Skin of body (tissue), 3 donors: ENCODE measurements at places on chromosomes 5 and 9. TPM values are rescaled to one million over a fixed set of nuclear protein-coding genes. Genes with fewer than 3 reads are reported as not detected.

The ITGA2 gene
- total RNA-seq: 36.5 TPM

The SOHLH1 gene
- not detected for total RNA-seq

The PRRX2 gene
- 9.4 TPM for total RNA-seq

The AIF1L gene
- total RNA-seq: 8.1 TPM

DNA sequence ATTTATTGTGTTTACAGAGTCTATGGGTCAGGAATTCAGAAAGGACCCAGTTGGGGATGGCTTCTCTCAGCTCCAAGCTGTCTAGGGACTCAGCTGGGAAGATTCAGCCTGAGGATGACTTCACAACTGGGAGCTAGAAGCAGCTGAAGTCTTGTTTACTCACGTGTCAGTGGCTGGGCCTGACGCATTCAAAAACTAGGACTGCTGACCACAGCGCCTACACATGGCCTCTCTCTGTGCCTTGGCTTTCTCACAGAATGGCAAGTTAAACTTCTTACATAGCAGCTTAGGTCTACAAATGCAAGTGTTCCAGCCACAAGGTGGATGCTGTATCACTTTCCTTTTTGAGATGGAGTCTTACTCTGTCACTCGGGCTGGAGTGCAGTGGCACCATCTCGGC lies 16.3 kb upstream of the PPP2CA start:
- no peak for DNase-seq

- DNase-seq: no peak
These were observed 195.3 kb upstream of the KLF9 start for GRCh38 chr9:70609542-70610286.

GRCh38 chr5:129500101-129500500 lies 40.0 kb downstream of the ADAMTS19 start:
- peak; percentile 10 for DNase-seq

DNA sequence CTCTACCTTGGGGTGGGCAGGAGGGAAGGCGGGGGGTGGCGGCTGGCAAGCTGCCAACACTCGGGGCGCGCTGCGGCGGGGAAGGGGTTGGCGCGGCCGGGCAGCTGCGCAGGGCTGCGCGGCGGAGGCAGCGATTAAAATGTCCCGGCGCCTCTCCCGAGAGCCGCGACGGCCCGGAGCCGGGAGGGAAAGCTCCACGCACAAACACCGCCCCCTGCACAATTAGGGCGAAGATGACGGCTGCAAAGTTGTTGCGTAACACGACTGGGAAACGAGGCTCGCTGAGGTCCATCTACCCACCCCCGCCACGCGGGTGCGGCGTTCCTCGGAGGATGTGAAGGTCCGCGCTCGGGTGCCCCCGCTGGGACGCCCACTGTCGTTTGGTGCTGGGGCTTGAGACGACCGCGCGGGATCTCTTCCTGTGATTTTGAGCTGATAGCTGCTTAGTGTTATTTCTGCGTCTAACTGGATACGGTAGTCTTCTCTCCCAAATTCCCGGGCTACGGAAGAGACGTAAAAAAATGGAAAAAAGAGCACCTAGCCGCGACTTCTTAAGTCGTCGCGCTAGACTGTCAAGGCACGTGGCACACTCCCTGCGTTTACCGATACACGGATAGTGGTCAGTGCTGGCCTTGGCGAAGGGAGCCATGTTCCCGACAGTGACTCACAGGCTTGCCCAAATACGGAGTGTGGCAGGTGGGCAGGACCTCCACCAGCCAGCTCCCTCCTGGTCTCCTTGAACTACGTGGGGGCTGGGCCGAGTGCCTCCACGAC lies 958 bp upstream of the NFIL3 start:
- DNase-seq: peak; percentile 72

DNA sequence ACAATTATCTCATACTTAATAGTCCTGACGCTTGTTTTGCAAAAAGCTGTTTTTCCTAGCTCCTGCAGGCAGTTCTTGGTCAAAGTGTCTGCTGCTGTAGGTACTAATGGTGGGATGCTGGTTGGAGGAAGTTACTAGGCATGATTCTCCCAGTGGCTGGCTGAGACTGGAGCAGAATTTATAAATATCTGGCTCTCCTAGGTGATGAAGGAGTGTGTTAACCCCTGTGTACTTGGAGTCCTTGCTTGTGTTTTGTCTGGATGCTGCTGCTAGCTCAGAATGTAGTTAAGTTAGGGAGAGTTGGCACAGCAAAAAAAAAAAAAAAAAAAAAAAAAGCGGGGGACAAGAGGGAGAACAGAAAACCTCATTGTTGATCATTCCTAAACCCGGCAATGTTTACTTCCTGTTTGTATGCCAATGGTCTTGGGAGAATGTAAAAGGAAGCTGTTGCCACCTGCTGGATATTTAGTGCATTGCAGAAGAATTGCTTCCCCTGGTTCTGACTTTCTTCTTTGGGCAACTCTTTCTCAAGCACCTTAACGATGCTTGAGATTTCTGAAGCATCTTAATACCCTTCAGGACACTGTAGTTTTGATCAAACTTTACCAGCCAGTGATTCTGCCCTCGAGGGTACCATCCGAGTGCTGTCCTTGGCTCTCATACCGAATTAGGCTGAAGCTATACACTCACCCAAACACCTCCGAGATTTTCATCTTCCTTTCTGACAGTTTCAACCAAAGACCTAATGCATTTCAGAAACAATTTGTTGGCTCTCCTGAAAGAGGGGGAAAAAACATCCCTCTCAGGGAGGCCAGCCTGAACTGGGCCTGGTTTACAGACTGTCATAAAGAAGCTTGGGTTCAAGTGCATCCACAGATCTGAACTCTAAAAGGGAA lies 71.7 kb upstream of the WWC1 start:
- peak; percentile 89 for DNase-seq

GRCh38 chr5:79042188-79042587 lies 27.3 kb downstream of the DMGDH start:
- no peak for DNase-seq
